NCI-H1436 (cell line): ENCODE measurements at places on chromosomes 7 and 10.
A peak's percentile ranks its signal among the peaks of the same experiment; 100 is the strongest.

DNA sequence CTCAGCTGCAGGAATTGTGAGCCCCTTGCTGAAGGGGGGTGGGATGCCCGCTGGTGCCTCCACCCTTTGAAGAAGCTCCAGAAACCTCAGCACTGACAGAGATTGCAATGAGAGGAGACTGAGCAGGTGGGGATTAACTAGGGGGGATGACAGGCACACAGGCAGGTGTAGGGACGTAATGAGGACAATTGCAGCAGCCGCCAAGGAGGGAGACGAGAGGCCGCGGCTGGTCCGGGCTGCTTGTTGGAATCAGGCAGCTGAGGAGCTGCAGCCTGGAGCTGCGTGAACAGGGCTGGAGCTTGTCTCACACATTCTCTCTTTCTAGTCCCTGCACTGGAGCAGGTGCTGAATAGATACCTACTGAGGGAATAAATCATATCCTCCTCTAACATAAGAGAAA lies 122.0 kb upstream of the TCERG1L start:
- no peak for DNase-seq

- no peak for DNase-seq
Measured at GRCh38 chr7:95395755-95396135, 430 bp downstream of the PON3 start.

DNA sequence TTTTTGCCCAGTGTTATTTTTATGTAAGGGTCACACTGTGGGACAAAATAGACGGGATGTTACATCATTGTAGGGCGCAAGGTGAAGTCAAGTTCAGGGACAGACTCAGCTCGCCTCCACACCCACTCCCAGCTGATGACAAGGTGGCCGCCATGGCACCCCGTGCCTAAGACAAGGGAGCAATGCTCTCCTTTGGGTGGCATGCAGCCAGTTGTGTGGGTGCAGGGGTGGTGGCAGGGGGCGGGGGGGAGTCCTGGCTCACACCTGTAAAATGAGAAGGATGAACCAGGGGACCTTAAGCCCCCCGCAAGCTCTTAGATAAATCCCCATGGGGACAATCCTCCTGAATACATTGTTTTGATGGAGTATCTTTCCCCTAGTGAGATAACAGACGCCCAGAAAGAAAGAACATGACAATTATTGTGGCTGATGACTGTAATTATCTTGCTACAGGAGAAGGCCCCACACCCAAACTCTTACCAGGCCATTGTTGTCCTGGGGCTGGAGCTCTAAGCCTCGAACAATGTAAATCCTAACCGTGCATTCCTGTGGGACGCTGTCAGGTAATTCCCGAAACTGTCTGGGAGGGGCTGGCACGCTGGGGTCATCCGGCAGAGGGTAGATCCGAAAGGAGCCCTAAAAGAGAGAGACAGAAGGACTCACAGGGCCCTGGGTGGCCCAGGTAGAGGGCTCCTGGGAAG lies 148.7 kb downstream of the MYOF start:
- DNase-seq, result peak; percentile 30

GRCh38 chr7:84025332-84025927 lies 169.2 kb downstream of the SEMA3A start:
- DNase-seq, result no peak

GRCh38 chr10:851901-852300 lies 79.6 kb downstream of the LARP4B start:
- no peak for DNase-seq

- no peak for DNase-seq
Measured at GRCh38 chr7:101126651-101127459, at the start of gene SERPINE1. SERPINE1 (plus strand) TSS chr7:101127104; CDS start chr7:101128394, 1,290 bp downstream.

DNA sequence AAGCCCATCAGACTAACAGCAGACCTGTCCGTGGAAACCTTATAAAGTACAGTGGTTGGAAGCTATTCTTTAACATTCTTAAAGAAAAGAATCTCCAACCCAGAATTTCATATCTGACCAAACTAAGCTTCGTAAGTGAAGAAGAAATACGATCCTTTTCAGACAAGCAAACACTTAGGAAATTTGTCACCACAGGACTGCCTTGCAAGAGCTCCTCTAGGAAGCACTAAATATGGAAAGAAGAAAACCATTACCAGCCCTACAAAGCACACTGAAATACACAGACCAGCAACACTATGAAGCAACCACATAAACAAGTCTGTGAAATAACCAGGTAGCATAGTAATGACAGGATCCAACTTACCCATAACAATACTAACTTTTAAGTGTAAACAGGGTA lies 177.7 kb upstream of the PRSS1 start:
- no peak for DNase-seq

- no peak for DNase-seq
Measured at GRCh38 chr7:116802746-116803152, 59.6 kb upstream of the CAPZA2 start.

DNA sequence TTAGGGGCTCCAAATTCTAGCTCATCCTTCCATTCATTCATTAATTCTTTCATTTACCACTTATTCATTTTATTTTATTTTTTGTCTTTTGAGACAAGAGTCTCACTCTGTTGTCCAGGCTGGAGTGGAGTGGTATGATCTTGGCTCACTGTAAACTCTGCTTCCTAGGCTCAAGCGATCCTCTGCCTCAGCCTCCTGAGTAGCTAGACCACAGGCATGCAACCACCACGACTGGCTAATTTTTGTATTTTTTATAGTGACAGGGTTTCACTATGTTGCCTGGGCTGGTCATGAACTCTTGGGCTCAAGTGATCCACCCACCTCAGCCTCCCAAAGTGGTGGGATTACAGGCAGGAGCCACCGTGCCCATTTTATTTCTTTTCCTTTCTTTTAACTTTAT lies 31.6 kb downstream of the FGF8 start:
- no peak for DNase-seq

GRCh38 chr10:7945469-7946187 lies 108.9 kb upstream of the GATA3 start:
- DNase-seq, result no peak

DNA sequence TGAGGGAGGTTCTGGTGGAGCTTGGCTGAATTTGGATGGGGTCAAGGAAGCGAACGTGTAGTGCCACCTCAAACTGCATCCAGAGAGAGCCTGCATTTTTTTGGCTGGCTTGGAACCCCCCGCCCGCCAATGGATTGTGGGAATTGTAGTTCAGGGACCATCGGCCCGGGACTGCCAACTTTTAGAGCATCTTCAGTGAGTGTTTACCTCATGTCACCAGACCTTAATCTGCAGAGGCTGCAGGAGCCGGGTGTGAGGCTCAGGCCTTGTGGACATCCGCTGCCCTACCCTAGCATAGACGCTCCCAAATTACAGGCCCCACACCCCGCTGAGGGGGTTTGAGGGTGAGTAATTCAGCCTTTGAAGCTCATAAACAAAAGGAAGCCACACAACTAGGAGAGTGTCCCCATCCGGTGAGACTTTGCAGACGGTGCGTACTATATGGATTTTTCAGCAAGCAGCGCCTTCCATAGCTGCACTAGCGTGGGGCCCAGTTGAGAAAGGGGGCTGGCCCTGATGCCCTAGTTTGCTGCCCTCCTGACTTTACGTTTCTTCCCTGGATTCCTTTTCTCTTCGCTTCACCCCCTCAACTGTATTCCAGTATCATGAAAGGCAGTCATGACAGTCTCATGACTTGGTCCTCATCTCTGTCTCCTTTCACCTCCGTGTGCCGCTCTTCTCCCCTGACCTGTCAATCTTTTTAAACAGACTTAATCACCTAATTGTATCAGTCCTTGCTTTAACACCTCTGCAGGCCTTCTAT lies 717 bp downstream of the CNPY4 start:
- no peak for DNase-seq

- no peak for DNase-seq
Measured at GRCh38 chr10:86817246-86817645, 60.8 kb downstream of the BMPR1A start.

GRCh38 chr7:26853788-26854393 lies 10.5 kb downstream of the SKAP2 start:
- peak; percentile 35 for DNase-seq

DNA sequence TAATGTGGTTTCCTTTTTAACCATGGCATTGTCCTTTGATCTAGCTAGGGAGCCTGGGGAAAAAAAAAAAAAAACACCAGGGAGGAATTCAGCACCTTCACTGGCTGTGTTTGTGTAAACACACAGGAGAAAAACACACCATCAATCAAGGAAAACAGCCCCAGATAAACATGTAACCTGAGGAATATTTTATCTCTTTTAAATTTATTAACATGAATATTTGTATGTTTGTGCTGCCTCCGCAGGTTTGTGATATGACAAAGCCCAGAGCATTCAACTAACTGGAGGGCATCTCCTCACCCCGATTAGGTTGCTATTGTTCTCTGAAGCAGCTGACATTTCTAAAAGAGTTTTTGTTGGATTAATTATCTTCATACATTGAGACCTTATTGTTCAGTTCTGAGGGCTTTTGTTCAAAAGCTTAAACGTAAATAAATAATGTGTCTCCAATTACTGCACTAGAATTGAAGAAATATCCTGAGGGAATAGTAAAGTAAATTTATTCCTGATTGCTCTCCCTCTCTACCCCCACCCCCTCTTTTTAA lies 89.4 kb upstream of the SEMA3E start:
- peak; percentile 40 for DNase-seq

- no peak for DNase-seq
Measured at GRCh38 chr10:63261496-63261895, 128.4 kb downstream of the NRBF2 start.

GRCh38 chr10:61792097-61792716 lies 109.3 kb upstream of the ARID5B start:
- DNase-seq, result no peak

DNA sequence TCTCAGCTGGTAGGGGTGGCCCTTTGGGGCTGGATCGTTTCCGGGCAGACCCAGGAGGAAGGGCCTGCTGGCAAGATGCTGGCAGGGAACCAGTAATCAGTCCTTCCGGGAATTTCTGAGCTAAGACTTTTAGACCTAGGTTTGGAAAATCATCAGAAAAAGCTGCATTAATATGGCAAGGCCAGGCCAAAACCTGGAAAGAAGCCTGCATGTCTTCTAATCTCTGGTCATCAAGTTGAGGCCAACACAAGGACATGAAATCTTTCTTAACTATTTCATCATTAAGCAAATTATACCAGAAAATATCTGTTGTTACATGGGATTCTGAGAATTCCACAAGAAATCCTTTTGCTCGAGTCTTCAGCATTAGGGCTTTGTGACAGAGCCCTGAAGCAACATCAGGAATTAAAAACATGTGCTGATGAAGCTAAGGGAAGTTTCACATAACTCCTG lies 19.9 kb downstream of the CPA1 start:
- no peak for DNase-seq

- DNase-seq, result no peak
Measured at GRCh38 chr10:97483506-97483905, 14.7 kb downstream of the MMS19 start.

DNA sequence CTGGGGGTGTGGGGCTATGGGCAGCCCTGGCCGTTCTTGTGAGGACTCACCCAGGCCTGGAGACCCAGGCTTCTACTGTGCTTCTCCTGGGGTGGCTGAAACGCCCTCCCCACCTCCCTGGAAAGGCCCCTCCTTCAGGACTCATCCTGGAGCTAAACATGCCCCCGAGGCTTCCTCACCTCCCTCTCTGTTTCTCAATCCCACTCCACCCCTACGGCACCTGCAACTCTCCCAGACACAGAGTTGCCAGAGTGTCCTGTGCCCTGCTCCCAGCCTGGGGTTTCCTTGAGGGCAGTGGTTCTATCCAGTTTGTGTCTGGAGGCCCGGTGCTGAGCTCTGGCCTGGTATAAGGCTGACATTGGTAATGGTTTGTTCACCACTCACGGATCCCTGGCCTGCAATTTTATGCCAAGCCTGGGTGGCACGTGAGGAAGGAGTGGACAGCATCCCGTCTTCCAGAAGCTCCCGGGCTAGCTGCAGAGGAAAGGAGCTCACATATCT lies 68.0 kb downstream of the GRID1 start:
- DNase-seq, result no peak

- peak; percentile 32 for DNase-seq
Measured at GRCh38 chr10:118662228-118663035, 67.0 kb upstream of the PRLHR start.

DNA sequence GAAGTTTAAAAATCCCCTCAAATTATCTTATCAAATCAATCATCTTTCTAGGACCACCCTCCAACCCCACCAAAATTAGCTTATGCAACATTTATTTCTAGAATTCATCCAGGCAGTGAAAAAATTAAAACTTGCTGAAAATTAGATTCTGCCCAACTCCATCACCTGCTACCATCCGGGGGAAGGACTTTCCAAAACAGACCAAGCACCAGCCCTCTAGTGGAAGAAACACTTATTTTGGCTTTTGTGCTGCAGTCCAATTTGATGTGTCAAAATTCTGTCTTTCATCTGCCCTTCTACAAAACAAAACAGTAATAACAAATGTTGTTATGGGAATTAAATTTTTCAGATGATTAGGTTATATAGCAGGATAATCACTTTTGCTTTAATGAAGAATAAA lies 35.1 kb downstream of the GCC1 start:
- no peak for DNase-seq

DNA sequence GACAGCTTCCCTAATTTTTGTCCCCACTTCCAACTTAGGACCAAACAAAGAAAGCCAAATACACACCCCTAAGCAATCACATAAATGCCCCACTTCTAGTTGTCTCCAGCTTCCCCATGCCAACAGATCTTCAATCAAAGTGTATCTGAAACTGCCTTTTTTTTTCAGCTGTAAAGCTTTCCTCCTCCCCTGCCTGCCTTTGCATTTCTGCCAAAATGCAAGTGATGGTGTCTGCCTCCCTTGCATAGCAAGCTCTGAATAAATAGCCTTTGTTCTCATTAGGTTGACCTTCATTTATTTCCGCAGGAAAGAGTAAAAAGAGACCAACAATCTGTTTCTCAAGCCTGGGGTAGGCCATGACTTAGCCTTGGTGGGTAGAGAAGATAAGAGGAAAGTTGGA lies 459.4 kb downstream of the GPAM start:
- DNase-seq, result no peak

- DNase-seq, result no peak
Measured at GRCh38 chr7:27346531-27347275, 104.1 kb downstream of the EVX1 start.

DNA sequence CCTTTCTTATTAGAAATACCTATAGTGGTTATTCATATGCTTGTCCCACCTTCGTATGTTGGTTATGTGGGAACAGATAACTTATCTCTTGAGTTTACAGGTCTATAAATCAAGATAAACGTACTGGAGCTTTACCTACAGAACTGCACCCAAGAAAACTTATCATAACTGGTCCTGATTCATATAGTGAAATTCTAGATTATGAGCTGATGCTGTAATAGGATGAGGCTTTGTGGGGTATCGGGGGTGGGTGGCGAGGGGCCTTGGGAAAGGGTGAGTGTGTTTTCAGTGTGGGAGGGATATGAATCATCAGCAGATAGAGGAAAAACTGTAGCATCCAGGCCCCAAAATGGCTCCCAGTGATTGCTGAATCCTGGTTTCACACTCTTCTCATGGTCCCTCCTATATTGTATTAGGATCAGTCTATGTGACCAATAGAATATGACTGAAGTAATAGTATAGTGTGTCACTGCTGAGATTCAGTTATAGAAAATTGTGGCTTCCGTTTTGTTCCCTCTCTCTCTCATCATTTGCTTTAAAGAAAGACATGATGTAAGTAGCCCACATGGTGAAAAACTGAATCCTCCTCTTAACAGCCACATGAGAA lies 706.8 kb upstream of the LRRTM3 start:
- no peak for DNase-seq

GRCh38 chr7:96701258-96701657 lies 8.4 kb downstream of the SEM1 start:
- no peak for DNase-seq

- DNase-seq, result no peak
Measured at GRCh38 chr10:6070660-6071059, 8.5 kb upstream of the IL2RA start.
